ENCODE measurements at places on chromosomes 1 and 21. TPM values are rescaled to one million over a fixed set of nuclear protein-coding genes. Genes with fewer than 3 reads are reported as not detected.

CD34 gene
- 0.21 TPM for total RNA-seq

S100A14 gene
- total RNA-seq = 685 TPM

HEYL gene
- total RNA-seq = not detected

SFN gene
- total RNA-seq = 1,068 TPM

CLDN19 gene
- total RNA-seq = not detected

GNG4 gene
- not detected for total RNA-seq

TAF13 gene
- 106 TPM for total RNA-seq

CFHR2 gene
- total RNA-seq = not detected
